ENCODE measurements at places on chromosomes 7 and 10.

DNA sequence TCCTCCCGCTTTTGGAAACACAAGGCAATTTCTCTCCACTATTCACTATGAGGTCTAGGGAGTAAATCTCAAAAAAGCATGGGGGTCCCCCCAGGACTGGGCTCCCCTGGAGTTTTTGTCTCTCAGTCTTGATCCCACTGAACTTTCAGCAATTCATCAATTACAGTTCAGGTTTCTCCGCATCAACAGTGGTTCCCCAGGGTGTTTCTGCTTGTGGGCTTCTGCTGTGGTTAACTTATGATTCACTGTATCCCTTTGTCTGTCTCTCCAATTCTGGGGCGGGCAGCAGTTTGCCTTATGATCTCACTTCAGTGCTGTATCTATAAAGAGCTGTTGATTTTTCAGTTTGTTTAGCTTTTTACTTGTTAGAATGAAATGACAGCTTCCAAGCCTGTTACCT lies 142.6 kb upstream of the CDC14C start:
- DNase-seq, result no peak

- peak; percentile 93 for DNase-seq
These were observed 6.6 kb downstream of the CPA5 start for GRCh38 chr7:130350945-130351790.

DNA sequence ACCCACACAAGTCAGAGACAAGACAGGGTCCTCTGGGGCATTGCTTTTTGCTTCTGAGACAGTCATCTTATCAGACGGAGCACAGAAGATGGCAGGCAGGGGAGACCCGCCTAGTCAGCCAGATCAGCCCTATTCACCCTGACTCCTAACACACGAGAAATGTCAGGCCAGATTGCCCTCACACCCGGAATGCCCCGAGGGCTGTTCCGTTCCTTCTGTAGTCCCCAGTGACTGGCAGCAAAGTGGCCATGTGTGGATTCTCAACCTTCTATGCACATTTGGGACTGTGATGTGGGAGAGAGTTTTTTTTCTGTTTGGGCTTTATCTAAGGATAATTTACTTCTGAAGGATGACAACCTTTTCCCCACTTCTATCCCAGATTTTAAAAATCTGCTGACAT lies 35.5 kb upstream of the TBX20 start:
- no peak for DNase-seq

GRCh38 chr10:74586088-74586585 lies 240.3 kb upstream of the KAT6B start:
- no peak for DNase-seq

DNA sequence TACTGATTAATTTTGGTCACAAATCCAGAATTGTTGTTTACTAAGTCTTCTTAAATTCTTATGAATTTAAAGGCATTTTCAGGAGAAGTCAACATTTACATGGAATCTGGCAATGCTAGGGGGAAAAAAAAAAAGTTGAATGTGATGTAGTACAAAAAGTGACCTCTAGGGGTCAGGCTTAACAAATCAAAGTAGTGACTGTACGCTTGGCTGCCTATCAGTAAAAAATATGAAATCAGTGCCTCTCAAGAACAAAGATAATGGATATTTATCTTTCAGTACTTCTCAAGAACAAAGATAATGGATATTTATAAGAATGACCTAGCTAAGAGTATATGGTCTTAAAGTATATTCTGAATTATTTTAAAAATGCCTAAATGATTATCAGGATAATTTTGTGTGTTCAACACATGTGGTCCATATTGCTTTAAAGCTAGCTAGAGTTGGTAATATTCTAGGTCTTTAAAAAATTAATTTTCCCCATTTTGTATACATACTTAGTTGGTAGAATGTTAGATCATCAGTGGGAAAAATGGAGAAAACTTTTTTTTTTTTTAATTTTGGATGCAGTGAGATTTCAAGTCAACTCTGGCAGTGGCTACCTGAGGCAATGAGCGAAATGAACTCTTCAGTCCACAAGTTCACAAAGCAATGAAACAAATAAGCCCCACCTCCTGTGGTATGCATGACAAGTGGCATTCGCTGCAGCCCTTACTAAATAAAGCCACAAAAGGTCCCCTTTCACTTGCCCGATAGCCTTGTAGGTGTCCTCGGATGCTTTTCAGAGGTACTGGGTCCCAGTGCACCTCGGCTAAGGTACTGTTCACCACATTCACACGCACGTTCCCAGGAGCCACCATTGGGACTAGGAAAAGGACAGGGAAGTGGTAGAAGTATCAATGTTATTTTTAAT lies 51.2 kb upstream of the LAMB4 start:
- peak; percentile 59 for DNase-seq

GRCh38 chr10:46070749-46071148 lies 24.7 kb upstream of the MSMB start:
- DNase-seq, result no peak

DNA sequence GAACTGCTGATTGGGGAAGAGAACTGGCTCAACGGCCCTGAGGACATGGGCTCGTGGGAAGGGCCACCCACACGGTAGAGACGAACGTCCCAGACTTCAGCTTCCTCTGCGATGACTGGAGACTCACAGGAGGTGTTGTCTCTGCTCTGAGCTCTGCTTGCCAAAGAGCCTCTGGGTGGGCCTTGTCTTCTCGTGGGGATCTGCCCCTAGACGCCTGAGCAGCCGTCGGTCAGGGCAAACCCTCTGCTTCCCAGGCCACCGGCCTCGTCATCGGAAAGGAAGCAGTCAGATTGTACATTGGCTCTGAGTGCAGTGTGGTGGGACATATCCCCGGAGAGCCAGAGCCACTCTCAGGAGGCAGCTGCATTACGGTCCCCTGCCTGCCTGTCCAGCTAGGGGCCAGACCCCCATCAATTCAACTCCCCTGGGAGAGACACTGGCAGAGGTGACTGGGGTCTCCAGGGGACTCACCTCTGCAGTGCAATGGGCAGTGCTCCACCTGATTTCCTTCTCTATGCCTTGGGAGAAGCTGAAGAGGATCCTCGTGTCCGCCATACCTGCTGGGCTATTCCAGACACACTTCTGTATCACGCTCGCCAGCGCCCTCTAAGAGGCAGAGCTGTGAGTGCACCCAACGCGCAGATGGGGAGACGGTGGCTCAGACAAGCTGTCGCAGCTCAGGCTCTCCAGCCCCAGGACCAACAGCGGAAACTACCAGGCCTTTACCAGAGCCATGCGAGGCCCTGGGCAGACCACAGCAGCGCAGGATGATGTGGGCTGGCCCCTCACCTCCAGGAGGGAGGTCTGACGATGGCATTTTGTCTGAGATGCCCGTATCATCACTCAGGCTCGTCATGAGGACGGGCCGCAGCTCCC lies 227.4 kb downstream of the TCERG1L start:
- no peak for DNase-seq

- no peak for DNase-seq
These were observed 203.0 kb upstream of the MDFIC start for GRCh38 chr7:114718861-114719260.

GRCh38 chr10:66982792-66983474 lies 57.1 kb downstream of the LRRTM3 start:
- no peak for DNase-seq

DNA sequence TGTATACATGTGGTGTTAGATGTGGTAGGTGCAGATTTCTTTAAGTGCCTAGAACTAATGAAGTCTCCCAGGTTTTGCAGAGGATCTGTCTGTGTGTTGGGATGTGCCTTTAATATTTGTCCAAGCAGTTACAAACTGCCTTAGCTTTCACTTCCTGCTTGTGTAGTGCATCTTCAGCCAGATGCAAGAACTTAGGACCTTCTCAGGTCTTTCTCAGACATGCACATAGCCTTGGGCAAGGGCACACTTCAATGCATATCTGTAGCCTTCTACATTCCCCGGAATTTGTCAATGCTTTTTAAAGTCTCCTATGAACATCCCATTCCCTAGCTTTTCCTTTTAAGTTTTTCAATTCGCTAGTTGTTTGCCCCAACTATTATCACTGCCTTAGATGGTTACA lies 47.2 kb upstream of the SLC39A12 start:
- DNase-seq, result no peak

DNA sequence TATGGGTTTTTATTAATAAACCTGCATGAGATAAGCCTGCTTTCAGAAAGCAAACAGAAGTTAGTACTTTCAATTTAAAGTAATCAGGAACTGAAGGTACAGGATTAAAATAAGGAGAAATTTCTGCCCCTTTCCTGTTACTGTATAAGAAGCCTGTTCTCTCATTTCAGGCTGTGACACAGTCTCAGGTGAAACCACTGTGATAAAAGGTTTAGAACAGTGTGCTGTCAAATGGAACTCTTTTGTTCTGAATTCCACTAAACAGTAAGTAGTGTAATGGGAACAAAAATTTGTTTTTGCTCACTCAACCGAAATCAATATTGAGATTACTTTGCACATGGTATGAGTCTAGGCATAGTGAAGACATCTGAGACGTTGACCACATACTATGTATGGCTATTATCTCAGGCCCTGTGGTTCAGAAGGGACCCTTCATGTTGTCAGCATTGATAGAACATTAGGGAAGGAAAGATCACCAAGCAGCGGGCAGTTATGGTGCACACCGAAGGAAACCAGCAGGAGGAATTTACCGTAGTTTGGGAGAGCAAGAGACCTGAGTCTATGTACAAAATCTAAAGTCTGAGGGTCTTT lies 14.9 kb downstream of the HEPACAM2 start:
- no peak for DNase-seq

DNA sequence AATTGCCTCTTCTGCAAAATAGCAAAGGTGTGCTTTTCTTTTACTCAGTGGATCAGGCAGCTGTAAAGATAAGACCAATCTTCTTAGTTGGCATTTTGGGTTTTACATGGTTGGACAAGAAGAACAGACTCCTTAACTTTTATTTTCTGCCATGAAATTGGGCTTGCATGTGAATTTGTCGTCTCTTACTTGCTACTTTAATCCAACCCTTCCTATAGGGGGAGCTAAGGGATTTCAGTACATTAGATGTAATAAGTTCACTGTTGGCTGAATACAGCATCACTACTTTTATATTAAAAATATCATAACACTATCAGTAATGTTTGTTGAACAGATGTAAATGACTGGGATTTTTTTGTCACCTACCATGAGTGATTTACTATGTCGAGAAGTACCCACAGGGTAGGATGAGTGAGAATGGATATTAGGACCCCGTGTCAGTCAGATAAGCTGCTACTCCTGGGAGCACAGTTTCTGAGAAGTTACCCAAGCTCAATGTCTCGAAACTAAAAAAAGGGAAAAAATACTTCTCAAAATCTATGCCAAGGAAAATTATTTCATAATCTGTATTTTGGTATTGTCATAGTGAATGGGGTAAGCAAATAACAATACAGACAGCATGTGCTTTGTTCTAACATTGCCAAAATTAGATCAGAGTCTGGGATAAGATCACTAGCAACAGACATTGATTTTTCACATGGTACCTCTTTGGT lies 127.4 kb upstream of the AGR3 start:
- DNase-seq, result peak; percentile 4

DNA sequence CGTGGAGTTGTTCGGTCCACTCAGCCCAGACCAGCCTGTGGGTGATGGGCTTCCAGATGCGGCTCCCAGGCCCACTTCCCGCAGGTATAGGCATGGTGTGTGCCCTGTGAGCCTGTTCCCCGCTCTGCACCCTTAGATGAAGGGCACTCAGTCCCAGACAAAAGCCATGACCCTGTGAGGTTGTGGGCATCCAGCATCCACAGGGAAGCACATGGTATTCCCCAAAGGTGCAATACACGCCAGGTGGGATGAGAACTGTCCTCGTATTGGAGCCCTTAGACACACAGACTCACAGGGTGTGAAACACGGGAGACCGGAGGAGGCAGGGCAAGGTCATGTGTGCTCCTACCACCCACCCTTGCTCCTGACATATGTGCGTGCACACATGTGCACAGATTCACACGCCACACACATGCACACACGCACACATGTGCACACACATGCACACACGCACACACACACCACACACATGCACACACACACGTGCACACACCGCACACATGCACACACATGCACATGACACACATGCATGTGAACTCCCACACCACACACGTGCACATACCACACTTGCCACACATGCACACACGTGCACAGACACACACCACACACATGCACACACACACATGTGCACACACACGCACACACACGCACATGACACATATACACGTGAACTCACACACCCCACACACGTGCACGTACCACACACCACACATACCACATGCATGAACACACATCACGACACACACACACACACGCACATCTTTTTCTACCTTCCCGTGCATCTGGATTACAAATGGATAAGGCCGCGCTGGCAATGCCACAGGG lies 319.4 kb downstream of the WDR37 start:
- DNase-seq, result no peak

GRCh38 chr7:125127304-125127703 lies 197.7 kb upstream of the POT1 start:
- DNase-seq, result no peak

DNA sequence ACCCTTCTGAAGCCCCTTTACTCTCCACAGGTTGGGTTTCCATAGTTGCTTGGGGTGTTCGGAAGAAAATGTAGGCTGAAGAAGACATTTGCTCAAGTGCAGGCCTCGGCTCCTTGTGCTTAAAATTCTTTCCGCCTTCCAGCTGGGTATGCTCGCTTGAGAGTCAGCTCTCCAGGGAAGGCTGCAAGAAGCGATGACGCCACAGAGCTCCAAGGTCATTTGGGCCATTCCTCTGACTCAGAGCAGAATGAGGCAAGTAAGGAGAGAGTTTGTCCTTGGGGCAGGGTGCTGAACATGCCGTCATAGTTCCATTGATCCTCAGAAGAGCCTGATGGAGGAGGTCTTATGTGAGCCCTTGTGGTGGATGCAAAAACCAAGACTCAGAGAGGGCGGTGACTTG lies 27.4 kb upstream of the HSPA12A start:
- no peak for DNase-seq

- DNase-seq, result no peak
These were observed 64.1 kb downstream of the LYZL2 start for GRCh38 chr10:30565449-30565848.

- no peak for DNase-seq
These were observed 18.1 kb upstream of the TLX1 start for GRCh38 chr10:101112799-101113594.

DNA sequence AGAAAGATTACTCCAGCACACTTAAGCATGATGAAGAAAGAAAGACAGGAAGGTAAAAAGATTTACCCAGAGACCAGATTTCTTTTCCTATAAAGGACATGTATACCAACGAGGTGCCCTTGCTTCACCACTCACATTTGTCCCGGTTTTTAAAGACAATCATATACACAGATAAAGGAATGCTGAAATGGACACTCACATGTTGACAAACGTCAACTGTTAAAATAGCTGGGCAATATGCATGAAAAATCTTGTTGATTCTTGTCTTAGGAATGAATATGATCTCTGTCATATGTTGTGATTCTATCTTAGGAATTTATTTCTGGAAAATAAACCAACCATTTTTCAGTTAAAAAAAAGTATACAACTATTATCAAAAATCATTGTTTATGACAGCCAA lies 158.2 kb downstream of the SRPK2 start:
- no peak for DNase-seq

GRCh38 chr10:75511011-75511410 lies 79.6 kb downstream of the LRMDA start:
- DNase-seq, result no peak

Measured in NCI-H524 (cell line).